ENCODE measurements at places on chromosomes 1 and 21.

GRCh38 chr21:42164064-42164789 is 54.7 kb upstream of the ABCG1 start:
- DNase-seq, result peak; percentile 65

GRCh38 chr1:227330279-227331076 is 12.2 kb upstream of the CDC42BPA start:
- no peak for DNase-seq

DNA sequence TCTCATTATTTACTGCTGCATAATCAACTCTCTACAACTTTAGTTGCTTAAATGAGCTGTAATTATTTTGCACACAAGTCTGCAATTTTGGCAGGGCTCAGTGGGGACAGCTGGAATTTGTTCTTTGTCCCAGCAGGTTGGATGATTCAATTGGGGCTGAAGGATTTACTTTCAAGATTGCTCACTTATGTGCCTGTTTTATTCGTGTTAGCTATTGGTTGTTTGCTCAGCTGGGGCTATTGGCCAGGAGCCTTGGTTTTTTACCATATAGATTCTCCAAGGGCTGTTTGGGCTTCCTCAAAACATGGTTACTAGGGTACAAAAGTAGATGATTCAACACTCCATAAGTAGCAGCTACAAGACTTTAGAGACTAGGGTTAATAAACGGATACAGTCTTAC is 13.4 kb downstream of the OR10R2 start:
- DNase-seq, result no peak

DNA sequence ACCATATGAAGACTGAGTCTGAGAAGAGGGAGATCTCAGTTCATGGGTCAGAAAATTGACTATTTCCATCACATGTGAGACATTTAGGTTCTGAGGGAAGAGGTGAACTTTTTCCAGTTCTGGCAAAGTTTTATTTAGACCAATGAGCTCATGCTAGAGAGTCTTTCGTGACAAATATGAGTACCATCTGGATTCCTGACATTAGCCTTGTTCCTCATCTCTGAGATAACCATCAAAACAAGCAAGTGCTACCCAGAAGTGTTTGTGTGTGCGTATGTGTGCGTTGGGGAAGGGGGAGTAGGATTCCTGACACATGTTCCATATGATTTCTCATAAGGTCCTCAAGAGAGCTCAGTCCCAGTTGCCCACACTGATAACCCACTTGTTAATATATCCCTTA is 120.6 kb downstream of the FASLG start:
- DNase-seq, result no peak

GRCh38 chr1:96361961-96362360 is 359.6 kb upstream of the PTBP2 start:
- DNase-seq, result no peak

DNA sequence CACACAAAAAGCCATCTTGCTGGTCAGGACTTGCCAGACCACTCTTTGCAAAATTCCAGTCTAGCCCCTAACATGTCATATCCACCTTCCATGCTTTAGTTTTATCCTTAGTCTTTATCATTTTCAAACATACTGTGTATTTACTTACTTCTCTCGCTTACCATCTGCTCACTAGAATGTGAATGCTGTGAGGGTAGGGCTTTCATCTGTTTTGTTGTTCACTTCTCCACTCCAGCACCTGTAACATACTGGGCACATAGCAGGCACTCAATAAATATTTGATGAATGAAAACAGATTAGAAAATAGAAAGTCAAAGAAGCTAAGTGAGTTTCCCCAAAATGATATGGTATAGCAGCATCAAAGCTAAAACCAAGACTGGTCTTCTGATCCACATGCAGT is 79.9 kb downstream of the OLFML2B start:
- DNase-seq, result no peak

DNA sequence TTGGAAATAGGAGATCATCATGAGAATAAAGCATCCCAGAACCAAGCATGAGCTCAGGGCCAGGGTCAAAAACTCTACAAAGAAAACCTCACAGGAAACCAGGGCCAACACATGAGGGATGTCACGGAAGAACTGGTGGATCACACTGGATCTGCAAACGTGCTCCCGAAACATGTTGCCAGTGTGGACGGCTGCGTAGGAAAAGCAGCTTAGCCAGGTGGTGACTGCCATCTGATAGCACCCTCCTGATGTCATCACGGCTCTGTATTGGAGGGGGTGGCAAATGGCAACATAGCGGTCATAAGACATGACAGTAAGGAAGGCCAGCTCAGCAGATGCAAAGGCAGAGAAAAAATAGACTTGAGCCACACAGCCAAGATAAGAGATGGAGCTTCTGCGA is 20.9 kb downstream of the OR14I1 start:
- DNase-seq, result no peak

GRCh38 chr1:51170342-51170741 is 65.7 kb upstream of the RNF11 start:
- DNase-seq, result no peak

DNA sequence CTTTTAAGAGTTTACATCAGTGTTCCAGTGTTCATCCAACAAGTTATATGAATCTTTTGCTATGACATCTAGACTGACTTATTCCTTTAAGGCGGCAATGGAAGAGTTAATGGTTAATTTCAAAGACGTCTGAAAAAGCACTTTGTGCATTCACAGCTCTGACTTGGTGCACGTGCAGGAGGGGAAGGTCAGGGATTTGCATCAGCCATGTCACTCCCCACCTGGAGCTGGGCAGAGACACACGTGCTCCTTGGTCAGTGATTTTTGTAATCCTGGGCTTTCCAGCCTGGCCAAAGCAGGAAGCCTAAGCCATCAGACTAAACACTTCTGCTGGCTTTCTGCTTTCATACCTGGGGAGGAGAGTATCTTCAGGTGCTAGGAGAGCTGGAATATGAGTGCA is 96.3 kb downstream of the ST3GAL3 start:
- DNase-seq, result no peak

DNA sequence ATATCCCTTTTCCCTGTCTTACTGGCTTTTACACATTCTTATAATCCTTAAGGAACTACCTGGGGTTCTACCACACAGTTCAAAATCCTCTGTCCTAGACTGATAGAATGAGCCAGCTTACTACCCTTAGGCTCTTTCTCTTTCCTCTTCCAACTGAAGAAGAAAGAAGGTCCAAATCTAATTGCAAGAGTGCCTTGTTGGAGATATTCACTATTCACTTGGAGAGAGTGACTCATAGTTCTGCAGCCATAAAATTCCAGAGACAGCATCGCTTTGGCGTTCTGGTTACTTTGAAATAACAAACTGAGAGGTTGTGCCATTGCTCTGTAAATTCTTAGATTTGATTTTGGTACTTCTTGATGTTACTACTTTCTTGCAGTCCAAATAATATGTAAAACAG is 4.2 kb downstream of the CADM3 start:
- no peak for DNase-seq

GRCh38 chr21:19603011-19603593 is 1199.5 kb upstream of the TMPRSS15 start:
- DNase-seq, result no peak

DNA sequence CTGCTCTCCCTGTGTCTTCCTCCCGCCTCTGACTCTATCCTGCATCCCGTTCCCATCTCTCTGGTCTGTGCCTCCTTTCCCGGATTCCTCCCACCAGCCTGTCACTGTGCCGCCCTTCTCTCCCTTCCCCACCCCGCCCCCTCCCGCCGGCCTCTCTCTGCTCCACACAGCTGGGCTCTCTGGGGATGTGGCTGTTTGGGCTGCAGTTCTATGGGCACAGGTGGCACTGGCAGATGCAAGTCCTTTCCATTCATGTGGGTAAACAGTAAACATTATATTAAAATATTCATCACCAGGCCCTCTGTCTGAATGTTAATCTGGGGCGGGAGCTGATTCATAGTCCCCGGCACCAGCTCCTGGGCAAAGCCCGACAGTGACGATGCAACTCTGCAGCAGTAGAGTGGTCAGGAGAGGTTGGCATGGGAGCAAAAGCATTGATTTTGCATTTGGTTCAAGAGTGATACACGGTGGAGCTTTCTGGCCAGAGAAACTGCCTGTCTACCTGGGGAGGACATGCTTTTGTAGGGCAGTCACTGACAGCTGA is 249.3 kb downstream of the TNR start:
- DNase-seq, result no peak

DNA sequence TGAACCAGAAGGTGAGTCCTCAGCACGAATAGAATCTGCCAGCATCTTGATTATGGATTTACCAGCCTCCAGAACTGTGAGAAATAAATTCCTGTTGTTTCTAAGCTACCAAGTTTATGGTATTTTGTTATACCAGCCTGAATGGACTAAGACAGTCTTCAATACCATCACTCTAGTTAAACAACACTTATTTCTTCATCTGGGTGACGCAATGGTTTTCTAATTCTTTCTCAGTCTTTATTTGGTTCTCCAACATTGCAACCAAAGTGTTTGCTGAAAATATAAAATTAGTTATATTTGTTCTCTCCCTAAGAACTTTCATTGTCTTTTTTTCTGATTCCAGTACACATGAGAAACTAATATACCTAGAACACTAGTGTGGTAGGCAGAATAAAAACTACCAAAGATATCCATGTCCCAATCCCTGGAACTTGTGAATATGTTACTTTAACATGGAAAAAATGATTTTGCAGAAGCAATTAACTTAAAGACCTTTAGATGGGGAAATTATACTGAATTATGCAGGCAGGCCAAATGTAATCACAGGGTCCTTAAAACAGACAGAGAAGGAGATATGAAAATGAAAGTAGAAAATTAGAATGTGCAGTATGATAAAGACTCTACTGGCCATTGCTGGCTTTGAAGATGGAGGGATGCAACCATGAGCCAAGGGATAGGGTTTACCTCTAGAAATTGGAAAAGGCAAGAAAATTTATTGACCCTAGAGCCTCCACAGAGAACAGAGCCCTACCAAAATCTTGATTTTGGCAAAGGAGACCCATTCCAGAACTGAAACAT is 1115.1 kb downstream of the PLA2G4A start:
- DNase-seq, result no peak

DNA sequence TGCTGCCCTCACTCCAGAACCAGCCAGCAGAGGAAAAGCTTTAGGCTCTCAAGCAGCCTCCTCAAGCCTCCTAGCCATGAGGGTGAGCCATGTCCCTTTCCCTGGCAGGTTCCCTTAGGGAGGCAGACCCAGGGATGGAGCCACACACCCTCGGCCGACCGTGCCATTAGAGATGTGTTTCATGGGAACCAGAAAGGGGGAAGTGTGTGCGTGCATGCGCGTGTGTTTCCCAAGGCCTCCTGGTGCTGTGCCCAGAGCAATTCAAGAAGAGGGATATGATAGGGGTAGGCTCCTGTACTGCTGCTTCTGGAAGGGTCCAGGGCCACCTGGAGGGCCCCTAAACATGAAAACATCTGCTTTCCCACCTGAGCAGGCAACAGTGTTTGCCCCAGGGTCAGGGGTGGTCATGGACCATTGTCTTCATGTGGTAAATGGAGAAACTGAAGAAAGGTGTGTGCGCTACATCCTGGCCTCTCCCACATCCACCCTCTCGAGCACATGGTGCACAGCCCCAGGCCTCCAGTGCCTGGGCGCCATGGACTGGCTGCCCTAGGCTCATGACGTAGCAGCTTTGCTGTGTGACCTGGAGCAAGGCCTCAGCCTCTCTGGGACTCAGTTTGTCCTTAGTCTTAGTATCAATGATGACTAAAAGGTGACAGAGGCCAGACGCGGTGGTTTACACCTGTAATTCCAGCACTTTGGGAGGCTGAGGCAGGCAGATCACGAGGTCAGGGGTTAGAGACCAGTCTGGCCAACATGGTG is 48.1 kb downstream of the SYF2 start:
- DNase-seq, result no peak
